HCEC 1CT (cell line): ENCODE measurements at places on chromosomes 11 and 22.

DNA sequence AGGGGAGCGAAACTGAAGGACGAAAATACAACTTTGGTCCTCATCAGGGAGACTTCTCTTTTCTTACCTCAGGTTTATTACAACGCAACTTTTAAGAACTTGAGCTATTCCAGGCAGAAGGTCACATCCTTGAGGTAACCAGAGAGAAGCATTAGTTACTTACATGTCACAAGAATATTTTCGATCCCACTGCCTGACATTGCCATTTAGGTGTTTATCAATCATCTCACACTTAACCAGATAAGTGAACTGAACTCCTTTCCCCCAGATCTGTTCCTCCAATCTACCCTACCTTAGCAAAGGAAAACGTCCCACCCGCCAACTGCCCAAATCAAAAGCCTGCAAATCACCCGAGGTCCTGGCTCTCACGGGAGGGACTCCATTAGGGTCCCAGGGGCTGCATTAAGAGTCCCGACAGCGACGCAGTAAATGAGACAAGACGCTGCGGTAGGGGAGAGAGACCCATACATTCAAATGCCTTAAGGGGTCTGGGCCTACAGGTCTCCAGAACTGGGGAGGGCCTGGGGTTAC is 734 bp downstream of the ZNF280B start:
- no peak for DNase-seq

DNA sequence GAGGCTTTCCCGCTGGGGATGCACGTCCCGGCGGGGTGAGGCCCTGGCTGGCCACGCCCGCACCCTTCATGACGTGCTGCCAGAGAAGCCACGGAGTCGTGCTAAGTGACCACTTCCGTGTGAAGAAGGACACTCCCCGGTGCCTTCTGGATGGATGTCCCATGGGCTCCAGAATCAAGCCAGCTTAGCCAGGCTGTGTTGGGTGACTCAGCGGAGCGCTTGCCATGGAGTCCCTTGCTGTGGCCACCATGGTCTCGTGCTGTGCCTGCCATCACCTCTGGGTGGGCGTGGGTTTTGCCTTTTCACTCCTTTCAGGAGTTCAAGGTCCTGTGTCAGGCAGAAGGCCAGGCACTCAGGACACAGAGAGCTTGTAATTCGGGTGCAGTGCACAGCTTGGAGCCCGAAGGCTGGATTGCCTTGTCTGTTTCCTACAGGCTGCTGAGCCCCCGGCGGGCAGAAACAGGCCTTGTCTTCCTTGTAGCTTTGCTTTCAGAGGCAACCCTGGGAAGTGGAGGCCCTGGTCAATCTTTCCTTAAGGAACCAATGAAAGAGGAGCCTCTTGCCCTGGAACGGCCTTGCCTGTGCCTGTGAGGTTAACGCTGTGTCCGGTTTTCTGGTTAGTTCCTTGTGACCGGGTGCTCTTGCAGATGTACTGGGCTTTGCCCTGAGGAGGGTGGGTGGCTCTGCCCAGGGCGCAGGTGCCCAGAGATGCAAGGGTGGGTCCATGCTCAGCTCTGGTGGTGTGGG is 268.6 kb downstream of the TBC1D22A start:
- DNase-seq: no peak

DNA sequence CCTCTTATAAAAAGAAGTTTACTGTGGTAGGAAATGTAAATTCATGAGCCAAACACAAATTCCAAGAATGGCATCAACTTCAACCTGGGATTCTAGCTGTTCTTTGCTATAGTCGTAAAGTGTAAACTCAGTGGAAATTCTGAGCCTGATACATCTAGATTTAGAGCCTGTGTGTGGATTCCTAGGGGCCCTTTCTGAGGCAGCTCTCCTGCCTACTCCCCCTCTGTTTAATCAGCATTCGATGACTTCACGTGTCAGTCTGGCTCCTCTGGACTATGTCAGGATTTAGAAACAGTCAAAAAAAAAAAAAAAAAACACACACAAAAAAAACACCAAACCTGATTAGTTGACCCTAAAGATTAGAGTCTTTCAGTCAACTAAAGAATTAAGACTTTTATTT is 93.1 kb upstream of the SC5D start:
- no peak for DNase-seq

- DNase-seq: peak; percentile 71
These were observed 122.3 kb downstream of the RCN1 start for GRCh38 chr11:32213223-32213622.

- DNase-seq: peak; percentile 97
These were observed 899.6 kb downstream of the OPCML start for GRCh38 chr11:132632641-132633124.

DNA sequence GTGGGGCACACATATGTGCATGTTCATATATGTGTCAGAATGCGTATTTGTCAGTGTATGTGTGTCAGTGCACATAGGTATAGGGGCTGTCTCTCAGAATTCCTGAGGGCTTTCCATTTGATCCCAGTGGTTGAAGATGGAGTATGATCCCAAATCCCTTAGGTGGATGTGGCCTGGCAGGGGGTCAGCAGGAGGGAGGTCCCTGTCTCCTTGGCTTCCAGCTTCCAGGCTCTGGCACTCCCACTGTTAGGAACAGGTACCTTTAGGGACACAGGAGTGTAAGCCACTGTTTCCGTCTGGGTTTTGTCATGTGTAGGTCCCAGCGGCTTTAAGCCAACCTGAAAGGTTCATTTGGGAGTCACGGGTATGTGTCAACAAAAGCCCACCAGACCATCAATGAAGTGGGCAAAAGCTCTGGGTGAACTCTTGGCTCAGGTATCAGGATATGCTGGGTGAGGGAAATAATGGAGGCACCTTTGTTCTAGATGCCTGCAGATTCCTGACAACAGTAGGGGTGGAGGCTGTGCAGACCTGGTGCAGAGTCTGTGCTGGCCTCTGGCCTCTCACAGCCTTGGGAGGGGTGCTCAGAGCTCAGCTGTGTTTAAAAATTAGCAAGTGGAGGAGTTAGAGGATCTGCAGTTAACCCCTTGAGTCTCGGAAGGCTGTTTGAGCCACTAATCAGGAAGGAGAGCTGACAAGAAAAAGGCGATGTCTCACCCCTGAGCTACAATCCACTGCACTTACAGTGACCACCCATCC is 9.0 kb downstream of the KCNQ1OT1 start:
- DNase-seq: no peak

GRCh38 chr11:78384231-78384630 is 33.4 kb downstream of the GAB2 start:
- DNase-seq: no peak

- DNase-seq: no peak
These were observed 103.2 kb downstream of the SLC1A2 start for GRCh38 chr11:35316161-35316560.

GRCh38 chr22:34072585-34072984 is 152.3 kb upstream of the LARGE1 start:
- DNase-seq: no peak

DNA sequence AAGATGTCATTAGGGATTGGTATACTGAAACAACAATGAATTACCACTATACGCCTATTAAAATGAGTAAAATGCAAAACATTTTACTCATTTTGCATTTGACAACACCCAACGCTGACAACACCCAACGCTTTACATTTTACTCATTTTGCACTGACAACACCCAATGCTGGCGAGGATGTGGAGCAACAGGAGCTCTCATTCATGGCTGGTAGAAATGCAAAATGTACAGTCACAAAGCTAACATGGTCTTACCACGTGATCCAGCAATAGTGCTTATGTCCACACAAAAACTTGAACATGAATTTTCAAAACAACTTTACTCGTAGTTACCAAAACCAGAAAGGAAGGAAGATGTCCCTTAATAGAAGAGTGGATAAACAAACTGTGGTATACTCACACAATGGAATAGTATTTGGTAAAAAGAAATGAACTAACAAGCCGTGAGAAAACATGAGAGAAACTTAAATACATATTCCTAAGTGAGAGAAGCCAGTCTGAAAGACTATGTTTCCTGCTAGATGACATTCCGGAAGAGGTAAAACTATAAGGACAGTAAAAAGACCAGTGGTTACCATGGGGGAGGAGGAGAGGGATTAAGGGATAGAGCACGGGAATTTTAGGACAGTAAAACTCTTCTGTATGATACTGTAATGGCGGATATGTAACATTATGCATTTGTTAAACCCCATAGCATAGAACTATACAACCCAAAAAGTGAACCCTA is 11.4 kb upstream of the MSANTD2 start:
- no peak for DNase-seq

GRCh38 chr11:134702827-134703226 is 290.8 kb upstream of the B3GAT1 start:
- DNase-seq: no peak

- DNase-seq: no peak
These were observed 2.3 kb downstream of the DMC1 start for GRCh38 chr22:38567531-38568285.

- no peak for DNase-seq
These were observed 74.1 kb downstream of the TRIM29 start for GRCh38 chr11:120063686-120064340.

DNA sequence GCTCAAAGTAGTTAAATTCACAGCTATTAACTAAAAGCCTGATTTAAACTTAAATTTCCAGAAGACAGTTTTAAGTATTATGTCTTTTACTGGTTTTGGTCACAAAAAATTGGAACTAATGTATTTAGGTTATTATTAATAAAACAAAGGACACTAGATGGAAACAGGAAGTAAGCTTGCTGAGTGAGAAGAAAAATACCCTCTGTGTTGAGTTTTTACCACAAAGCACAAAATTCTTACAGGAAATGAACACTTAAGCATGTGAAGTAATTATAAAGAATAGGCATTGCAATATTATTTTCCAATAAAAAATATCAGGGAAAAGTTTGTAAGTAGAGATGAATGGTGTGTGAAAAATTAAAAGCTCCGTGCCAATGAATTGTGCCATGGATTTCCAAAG is 46.3 kb downstream of the PIK3C2A start:
- DNase-seq: no peak

DNA sequence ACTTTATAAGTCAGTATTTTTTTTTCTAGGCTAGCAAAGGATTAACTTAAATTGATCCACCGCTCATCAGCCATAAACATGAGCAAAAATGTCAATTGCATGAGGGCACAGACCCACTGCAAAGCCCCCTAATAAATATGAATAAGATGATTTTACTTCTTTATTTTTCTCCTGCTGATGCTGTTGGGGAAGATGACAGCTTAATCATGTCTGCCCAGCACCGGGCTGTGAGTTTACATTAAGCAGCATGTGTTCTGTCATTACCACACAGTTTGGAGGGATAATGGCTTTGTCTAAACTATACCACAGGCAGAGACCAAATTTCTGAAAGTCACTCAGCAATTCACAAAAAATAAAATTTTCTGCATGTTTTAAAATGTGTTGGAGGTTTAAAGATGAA is 346.3 kb downstream of the LRRC4C start:
- DNase-seq: no peak

DNA sequence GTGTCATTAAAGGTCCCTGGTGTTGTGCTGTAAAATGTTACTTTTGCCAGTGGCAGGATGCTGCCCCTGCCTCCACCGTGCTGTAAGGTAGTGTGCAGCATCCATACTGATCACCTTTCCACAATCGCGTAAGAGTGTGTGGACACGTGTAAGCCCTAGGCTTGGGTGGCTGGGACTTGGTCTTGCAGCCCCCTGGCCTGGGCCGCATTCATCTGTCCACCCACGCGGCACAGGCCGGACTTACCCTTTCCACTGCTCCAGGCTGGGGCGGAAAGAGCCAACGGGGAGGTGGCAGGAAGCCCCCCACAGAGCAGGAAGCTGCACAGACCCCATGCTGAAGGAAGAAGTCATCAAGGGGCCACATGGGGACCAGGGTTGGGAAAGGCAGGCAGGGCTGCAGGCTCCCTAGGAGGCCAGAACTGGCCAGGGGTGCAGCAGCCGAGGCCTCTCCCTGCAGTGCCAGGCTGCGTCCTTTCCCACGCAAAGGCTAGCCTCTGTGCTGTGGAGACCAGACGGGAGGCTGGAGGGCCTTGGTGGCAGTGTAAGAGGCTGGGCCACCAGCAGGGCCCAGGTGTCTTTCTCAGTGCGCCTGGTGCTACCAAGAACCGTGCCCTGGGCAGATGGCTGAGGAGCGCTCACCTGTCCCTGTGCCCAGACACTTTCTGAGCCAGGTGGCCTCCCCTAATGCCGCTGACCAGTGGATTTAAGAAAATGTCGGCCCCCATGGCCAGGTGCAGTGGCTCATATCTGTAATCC is 11.7 kb upstream of the TMEM191C start:
- no peak for DNase-seq

GRCh38 chr11:287821-288477 is 977 bp upstream of the PGGHG start:
- DNase-seq: no peak

- no peak for DNase-seq
These were observed 107.8 kb upstream of the FOLH1 start for GRCh38 chr11:49316180-49316579.

DNA sequence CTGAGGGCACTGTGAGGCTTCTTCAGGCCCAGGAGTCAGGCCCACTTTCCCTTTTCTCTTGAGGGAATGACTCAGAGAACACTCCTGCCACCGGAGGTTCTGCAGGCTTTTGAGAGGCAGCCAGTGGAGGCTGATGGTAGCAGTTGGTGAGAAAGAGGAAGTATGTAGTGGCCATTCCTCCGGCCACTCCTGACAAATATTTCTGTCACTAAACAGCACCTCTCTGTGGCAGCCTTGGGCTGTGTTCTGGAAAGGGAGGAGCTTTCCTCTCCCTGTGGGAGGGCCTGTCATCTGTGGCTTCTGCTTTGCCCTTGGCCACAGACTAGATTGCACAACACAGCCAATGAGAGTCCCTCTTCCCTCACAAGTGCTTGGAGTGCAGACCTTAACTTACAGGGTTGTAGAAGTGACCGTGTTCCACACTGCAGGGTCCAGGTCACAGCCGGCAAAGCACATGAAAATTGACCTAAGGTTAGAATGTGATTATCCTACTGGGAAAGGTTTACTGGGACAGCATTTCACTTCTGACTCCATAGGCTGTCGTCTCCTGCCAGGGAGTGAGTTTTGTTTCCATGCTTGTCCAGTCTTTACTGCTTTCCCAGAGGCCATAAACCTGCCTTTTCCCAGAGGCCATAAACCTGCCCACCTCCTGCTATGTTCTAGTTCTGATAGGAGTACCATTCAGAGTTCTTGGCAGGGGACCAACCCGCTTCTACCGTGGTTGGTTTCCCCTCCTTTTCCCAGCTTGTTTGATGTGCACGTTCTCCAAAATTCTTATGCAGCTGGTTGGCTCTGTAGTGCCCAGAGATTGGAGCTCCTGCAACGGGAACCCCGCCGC is 33.3 kb downstream of the MARK2 start:
- DNase-seq: peak; percentile 91

- no peak for DNase-seq
These were observed 37.1 kb downstream of the KCNQ1OT1 start for GRCh38 chr11:2662430-2663299.

GRCh38 chr22:46066691-46067090 is 83.6 kb upstream of the PPARA start:
- peak; percentile 55 for DNase-seq

DNA sequence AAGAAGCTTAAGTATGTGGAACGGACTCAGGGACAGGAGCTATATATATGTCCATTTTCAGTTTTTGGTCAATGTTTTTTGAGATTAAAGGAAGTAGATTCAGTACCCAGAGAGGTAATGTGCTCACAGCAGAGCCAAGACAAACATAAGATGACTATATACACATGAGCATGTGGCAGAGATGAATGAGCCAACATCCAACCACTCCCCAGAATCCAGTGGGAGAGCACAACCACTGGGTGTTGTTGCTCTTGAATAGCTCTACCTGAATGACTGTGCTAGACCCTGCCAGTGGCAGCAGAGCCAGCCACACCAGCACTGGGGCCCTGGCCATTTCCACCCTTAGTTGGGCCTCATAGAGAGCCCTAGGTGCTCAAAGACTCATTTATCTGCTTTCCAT is 10.7 kb upstream of the SYTL2 start:
- peak; percentile 50 for DNase-seq
